ENCODE measurements at places on chromosomes 2 and 18. TPM values are rescaled to one million over a fixed set of nuclear protein-coding genes. Genes with fewer than 3 reads are reported as not detected.

PMS1 gene
- 10.5 TPM for polyA plus RNA-seq

GLI2 gene
- polyA plus RNA-seq: 1.6 TPM

- DNase-seq: no peak
Measured at GRCh38 chr18:23521907-23522306, 18.6 kb downstream of the RMC1 start.

GRCh38 chr18:40485318-40485717 is 1469.7 kb upstream of the PIK3C3 start:
- no peak for DNase-seq

GRCh38 chr2:102114851-102115497 is 27.6 kb upstream of the IL1R1 start:
- DNase-seq: no peak
